ENCODE measurements at places on chromosomes 13 and 19. TPM values are rescaled to one million over a fixed set of nuclear protein-coding genes. Genes with fewer than 3 reads are reported as not detected.

Gene TMEM91
- 4.0 TPM for total RNA-seq

Gene PTGIR
- 7.0 TPM for total RNA-seq

Gene ZNF429
- total RNA-seq = 6.6 TPM

Gene LRRC25
- total RNA-seq = not detected

Gene GZMM
- total RNA-seq = not detected

Gene KLK12
- not detected for total RNA-seq

Gene ZIC5
- total RNA-seq = not detected

Gene MUC16
- total RNA-seq = not detected

Gene SCEL
- total RNA-seq = not detected

Gene CELF5
- total RNA-seq = 0.39 TPM

Gene FXYD7
- total RNA-seq = not detected

Gene ZNF99
- not detected for total RNA-seq

Gene RPS16
- 64.3 TPM for total RNA-seq

Gene C19orf44
- total RNA-seq = 4.9 TPM

Gene CNFN
- total RNA-seq = 0.37 TPM

Gene ZGLP1
- 0.37 TPM for total RNA-seq

Gene CEACAM6
- total RNA-seq = not detected

Gene F10
- total RNA-seq = 0.98 TPM

Gene PLPP2
- 9.6 TPM for total RNA-seq

Gene FAAP24
- total RNA-seq = 3.7 TPM

Gene SERP2
- total RNA-seq = 5.9 TPM

Gene SIGLEC8
- not detected for total RNA-seq

Gene FPR1
- 1.5 TPM for total RNA-seq

Gene AMER2
- not detected for total RNA-seq

Gene TSSK6
- 2.7 TPM for total RNA-seq

Gene EDNRB
- 32.6 TPM for total RNA-seq

Gene ANGPTL8
- total RNA-seq = not detected

Gene SYNE4
- not detected for total RNA-seq

Gene GNA15
- not detected for total RNA-seq

Gene DMKN
- total RNA-seq = 23.1 TPM

Gene ZNF135
- 0.78 TPM for total RNA-seq

Gene GRIK5
- not detected for total RNA-seq

Gene FCHO1
- 1.2 TPM for total RNA-seq

Gene GJB2
- 1.5 TPM for total RNA-seq

Gene IQCN
- total RNA-seq = 0.73 TPM

Gene LYL1
- total RNA-seq = 0.73 TPM

Gene SIX5
- 7.8 TPM for total RNA-seq

Gene CACNA1A
- total RNA-seq = 6.6 TPM

Gene CBARP
- total RNA-seq = 2.9 TPM

Measured in subcutaneous preadipocyte (primary cell).